Right ventricle myocardium superior (tissue), 1 donor: ENCODE measurements at places on chromosomes 16 and 17. TPM values are rescaled to one million over a fixed set of nuclear protein-coding genes. Genes with fewer than 3 reads are reported as not detected.

DNA sequence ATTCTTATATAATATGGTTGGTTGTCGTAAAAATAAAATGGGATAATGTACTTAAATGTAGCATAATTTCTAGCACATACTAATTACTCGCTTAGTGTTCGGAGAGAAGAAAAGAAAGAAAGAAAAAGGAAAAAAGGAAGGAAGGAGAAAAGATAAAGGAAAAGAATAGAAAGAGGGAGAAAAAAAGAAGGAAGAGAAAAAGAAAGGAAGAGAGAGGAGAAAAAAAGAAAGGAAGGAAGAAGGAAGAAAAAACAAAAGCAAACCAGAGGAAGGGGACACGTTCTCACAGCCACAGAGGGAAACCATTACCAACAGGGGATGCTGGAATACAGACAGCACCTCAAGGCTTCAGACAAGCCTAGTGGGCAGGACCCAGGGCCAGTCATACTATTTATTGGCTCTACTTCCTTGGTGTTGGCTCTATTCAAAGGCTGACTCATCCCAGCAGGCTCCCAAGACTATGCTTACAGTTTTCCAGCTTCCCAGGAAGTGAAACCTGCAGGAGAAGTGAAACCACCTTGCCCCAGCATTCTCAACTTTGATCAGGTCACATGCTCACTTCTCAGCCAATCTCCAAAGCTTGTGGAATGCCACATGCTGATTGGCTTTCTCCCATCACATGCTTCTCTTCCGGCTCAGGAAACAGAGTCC, 273.5 kb upstream of the IRX5 start:
- DNase-seq: no peak

GRCh38 chr16:74720579-74720978, 19.9 kb upstream of the MLKL start:
- DNase-seq: no peak

DNA sequence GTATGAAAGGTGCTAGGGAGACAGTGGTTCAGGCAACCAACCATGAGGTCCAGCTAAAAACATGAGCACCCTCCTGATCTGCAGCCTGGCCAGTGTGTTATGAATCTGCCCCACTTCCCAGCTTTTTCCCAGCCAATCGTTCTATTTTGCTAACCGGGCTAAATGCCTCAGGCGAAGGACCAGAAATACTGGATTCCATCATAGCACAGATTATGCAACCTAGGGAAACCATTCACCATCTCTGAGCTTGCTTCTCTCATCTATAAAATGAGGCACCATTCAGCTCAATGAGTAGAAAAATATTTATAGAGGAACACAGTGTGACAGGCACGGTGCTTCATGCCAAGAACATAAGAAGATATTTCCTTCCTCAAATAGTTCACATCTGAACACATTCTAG, 45.2 kb upstream of the NUDT7 start:
- no peak for DNase-seq

DNA sequence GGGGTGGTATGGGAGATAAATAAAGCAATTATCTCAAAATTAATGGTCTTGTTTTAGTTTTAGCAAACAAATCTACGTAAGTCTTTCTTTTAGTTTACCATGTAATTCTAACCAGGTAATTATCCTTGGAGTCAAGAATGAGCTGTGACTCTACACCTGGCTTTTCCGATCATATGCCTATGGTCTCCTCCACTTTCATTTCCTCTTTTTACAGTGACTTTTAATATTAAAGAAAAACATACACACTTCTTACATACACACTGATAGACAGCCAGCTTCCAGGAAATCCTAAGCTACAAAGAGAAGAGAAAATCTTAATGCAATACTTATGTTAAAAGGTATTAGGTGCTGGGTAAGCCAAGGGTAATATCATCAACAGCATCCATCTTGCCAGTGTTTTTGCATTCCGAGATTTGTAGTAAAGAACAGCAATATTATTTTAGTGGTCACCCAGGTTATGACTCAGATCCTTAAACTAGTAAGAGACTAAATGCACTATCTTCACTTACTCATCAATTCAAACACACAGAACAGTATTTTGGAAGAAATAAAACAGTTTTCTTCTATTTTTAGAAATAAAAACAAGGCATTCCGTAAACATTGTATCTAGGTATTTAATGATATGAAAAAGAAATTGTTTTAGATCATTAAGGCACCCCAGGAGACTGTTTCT, 4.4 kb upstream of the IRX5 start:
- no peak for DNase-seq

GRCh38 chr17:45973099-45973780, 25.8 kb upstream of the STH start:
- peak; percentile 75 for DNase-seq

GRCh38 chr17:75603123-75603522, 15.5 kb downstream of the MYO15B start:
- no peak for DNase-seq

GRCh38 chr17:58520843-58521430, 6.5 kb upstream of the MTMR4 start:
- DNase-seq: no peak

DNA sequence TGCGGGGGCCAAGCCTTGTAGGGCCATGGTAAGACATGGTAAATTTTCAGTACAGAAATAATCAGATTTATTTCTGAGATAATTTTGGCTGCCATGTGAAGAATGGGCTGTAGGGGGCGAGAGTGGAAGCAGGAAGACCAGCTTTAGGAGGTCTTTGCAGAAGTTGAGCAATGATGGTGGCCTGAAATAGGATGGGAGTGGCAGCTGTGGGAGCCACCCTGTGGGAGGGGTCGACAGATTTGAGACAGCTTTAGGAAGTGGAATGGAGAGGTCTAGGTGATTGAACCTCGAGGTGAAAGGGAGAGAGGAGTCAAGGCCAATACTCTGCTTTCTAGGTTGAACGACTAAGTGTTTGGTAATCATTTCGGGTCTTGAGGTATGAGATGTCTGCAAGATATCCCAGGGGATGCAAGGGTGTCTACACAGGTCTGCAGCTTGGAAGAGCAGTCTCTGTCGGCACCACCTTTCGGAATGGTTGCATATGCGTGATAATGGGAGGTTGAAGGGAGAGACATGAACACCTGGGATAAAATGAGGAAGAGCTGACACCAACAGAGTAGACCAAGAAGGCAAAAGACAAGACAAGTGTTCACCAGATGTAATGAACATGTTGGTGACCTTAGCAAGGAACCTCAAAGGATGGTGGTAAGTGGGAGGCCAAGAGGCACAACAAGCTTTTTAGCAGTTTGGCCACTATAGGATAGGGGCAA, 4.2 kb upstream of the ATXN7L3 start:
- DNase-seq: no peak

GRCh38 chr16:86563469-86564345, 2.9 kb upstream of the FOXC2 start:
- DNase-seq: peak; percentile 92

DNA sequence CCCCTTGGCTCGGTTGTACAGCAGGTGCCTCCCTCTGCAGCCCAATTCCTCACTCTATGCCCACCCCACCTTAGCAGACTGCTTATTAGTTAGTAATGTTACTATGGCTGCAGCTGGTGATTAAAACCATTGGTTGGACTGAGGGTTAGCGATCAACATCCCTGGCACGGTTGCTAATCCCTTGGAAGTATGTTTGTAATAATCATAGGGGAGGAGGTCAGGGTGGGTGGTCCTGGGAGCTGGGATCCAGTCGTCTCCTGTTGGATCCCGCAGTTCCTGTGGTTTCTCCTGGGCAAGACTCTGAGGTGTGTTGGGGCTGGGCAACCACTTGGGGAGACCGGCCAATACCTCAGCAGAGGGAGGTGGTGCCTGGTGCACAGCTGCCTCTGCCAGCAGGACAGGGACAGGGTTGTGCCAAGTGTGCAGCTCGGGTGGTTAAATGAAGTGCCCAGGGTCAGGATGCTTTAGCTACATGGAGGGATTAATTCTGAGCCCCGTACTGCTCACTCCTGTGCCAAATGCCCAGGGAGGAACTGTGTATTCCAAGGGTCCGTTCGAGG, 38.0 kb downstream of the FZD2 start:
- no peak for DNase-seq

DNA sequence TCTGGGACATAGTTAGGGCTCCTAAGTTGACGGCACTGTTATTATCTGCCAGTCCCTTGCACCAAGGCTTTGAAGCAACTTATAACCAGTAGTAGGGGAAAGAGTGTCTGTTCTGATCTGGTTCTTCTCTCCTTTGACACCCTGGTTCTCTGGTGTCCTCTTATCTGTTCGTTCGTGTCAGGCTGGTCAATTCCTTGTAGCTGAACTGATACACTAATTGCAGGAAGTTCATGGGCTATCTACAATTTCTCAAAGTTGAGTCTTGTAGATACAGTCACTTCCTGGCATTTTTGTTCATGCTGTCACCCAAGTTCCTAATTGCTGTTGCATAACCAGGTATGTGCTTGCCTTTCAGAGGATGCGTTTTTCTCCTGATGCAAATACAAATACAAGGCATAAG, 17.3 kb upstream of the MYO1D start:
- no peak for DNase-seq

- DNase-seq: peak; percentile 30
Measured at GRCh38 chr16:84041881-84042280, 714 bp downstream of the SLC38A8 start.

DNA sequence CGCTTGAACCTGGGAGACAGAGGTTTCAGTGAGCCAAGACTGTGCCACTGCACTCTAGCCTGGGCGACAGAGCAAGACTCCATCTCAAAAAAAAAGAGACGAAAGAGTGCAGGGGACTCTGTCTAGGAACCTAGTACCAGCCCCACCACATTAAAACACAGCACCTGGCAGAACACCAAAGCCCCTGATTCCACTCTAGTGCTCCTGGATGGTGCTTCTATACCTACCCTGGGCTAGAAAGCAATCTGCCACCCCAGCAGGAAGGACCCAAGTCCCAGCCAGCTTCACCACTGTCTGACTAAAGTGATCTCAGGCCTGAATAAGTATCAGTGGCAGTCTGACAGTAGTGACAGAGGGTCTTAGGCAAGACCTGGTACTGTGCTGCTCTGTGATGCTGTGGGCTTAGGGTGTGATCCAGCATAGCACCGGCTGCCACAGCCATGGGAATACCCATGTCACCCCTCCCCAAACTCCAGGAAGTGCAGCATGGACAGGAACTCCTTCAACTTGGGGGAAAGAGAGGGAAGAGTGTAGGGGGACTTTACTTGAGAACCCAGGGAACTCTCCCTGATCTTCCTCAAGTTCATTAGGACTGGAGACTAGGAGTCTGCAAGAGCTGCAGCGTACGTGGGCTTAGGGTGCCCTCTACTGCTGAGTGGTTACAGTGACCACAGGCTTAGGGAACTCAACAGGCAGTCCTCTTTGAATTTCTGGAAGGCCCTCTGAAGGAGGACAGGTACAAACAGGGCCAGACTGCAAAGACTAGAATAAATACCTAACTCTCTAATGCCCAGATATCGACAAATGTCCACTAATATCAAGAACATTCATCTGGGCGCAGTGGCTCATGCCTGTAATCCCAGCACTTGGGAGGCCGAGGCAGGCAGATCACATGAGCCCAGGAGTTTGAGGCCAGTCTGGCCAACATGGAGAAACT, 30.0 kb upstream of the RNF43 start:
- DNase-seq: peak; percentile 69

DNA sequence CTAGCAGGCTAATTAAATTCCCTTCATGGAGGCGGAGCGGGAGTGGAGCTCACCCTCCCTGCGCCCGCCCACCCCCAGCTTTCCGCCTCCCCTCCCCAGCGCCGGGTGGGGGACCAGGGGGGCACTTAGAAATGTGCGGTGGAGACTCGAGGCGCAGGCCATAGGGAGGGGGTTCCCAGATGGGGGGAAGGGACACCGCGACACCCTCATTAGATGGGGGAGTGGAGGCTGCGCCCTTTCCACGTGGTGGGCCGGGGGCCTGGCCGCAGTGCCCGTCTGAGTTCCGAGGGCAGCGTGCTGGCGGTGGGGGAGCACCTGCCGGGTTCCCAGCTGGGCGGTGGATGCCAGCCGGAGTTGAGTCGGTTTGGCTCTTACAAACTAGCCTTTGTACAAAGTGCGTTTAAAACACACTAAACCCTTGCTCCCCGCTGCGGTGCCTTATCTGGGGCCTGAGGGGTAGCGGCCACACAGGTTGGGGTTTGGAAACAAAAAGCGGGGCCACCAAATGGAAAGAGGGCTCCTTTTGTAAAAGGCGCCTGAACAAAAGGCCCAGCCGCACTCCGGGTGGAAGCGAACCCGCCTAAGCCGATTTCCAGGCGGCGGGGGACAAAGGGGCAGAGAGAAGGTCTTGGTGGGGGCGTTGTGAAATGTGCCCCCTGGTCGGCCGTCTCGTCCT, 1.4 kb downstream of the GSE1 start:
- DNase-seq: no peak

- no peak for DNase-seq
Measured at GRCh38 chr16:29789775-29790182, 772 bp upstream of the KIF22 start.

- no peak for DNase-seq
Measured at GRCh38 chr17:49362723-49363117, 670 bp upstream of the ZNF652 start.

- DNase-seq: no peak
Measured at GRCh38 chr16:66155933-66156332, 210.6 kb upstream of the CDH5 start.

- no peak for DNase-seq
Measured at GRCh38 chr16:50765861-50766260, 24.0 kb downstream of the CYLD start.

DNA sequence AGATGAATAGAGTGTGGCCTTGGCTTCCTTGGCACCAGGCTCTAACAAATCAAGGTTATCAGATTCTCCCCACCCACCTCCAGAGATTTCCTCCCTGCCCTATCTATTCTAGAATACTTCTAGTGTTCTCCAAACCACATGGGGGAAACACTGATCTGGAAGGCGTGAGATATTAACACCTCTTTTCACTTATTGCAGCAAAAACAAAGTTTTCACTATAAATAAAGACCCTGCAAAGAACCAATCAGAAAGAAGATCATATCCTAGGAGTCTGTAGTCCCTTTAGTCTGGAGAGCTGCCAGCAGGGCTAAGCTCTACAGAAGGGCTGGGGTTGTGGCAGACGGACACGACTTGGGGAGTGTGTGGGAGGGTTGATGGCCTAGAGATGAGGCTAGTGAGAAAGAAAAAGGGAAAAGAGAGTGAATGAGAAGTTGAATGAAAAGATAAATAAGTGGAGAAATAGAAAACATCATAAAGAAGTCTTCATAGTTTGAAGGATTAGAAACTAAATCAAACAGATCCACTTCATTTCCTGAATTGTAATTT, 8.6 kb upstream of the SKAP1 start:
- no peak for DNase-seq

DNA sequence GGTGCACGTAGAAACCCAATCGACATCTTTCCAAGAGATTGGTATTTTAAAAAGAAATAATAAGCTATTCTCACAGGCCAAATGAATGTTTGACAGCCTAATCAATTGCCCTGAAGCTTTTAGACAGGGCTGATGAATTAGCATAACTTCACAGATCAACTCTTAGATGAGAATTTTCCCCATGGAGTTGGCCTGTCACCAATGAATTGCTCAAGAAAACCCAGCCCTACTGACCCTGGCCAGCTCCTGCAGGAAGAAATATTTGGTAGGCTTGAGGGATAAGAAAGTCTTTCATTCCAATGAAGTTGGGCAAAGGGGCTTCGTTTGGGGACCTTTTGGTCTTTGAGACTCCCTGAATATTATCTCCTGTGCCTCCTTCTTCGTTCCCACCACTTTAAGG, 23.4 kb upstream of the SEC14L1 start:
- DNase-seq: no peak

GRCh38 chr17:19940722-19941464, 36.7 kb downstream of the AKAP10 start:
- no peak for DNase-seq

KRTAP4-12 gene
- total RNA-seq: not detected

PARD6A gene
- 3.2 TPM for total RNA-seq

ZNF469 gene
- total RNA-seq: 0.94 TPM

SLFN12L gene
- total RNA-seq: 0.19 TPM

CENPN gene
- 8.7 TPM for total RNA-seq

NLK gene
- 20.2 TPM for total RNA-seq

MYADML2 gene
- total RNA-seq: 3.5 TPM

TMEM98 gene
- 10.0 TPM for total RNA-seq

PRCD gene
- 4.0 TPM for total RNA-seq
